ENCODE measurements at places on chromosomes 1 and 21. TPM values are rescaled to one million over a fixed set of nuclear protein-coding genes. Genes with fewer than 3 reads are reported as not detected.

The NUP210L gene
- total RNA-seq: 0.23 TPM

The DMBX1 gene
- 0.51 TPM for total RNA-seq

The RER1 gene
- total RNA-seq: 67.4 TPM

The KIRREL1 gene
- 8.8 TPM for total RNA-seq

GRCh38 chr21:45630876-45631275 is 12.6 kb upstream of the PCBP3 start:
- DNase-seq: no peak

Measured in lower leg skin (tissue), 4 donors.